Activated T-helper 1 cell treated with anti-CD3 and anti-CD28 coated beads, Interleukin-12 subunit alpha, Interleukin-12 subunit beta, Interleukin-2, Interleukin-4 antibody, amounts not matched to agents 30 ng/mL and 10 ng/mL and 1 ng/mL, durations not matched to agents 14 hours and 24 hours and 36 hours (primary cell): ENCODE measurements at places on chromosomes 11 and 22. TPM values are rescaled to one million over a fixed set of nuclear protein-coding genes. Genes with fewer than 3 reads are reported as not detected.

GRCh38 chr11:113546757-113547507 lies 71.7 kb upstream of the DRD2 start:
- DNase-seq: no peak
- no peak overlapping the region for H3K27ac ChIP-seq
- peaks cover 22% of the 10 kb centered on the region for H3K27me3 ChIP-seq
- no peaks in the 10 kb centered on the region for H3K36me3 ChIP-seq
- no peaks in the 10 kb centered on the region for H3K4me1 ChIP-seq

DNA sequence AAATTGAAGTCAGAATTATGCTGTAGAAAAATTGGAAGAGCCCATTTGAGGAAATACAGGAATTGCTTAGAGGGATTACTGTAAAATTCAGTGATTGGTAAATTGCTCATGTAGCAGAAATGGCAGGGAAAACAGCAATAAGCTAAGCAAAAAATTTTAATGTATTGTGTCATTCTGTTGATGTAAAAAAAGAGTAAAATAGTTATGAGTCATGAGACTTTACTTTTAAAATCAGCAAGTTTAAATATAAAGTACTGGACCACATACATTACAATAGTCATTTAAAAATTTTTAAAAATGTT lies 10.4 kb downstream of the PDHX start:
- H3K4me3 ChIP-seq: no peak overlapping the region
- no peaks in the 10 kb centered on the region for H3K36me3 ChIP-seq
- H3K27me3 ChIP-seq: no peaks in the 10 kb centered on the region
- H3K4me1 ChIP-seq: peaks cover 7% of the 10 kb centered on the region
- no peak overlapping the region for H3K27ac ChIP-seq
- no peak for DNase-seq

GRCh38 chr22:26857169-26857568 lies 199.8 kb downstream of the MIAT start:
- no peaks in the 10 kb centered on the region for H3K27me3 ChIP-seq
- no peak for DNase-seq
- no peak overlapping the region for H3K27ac ChIP-seq
- H3K36me3 ChIP-seq: no peaks in the 10 kb centered on the region
- H3K4me3 ChIP-seq: no peak overlapping the region
- H3K4me1 ChIP-seq: no peaks in the 10 kb centered on the region

DNA sequence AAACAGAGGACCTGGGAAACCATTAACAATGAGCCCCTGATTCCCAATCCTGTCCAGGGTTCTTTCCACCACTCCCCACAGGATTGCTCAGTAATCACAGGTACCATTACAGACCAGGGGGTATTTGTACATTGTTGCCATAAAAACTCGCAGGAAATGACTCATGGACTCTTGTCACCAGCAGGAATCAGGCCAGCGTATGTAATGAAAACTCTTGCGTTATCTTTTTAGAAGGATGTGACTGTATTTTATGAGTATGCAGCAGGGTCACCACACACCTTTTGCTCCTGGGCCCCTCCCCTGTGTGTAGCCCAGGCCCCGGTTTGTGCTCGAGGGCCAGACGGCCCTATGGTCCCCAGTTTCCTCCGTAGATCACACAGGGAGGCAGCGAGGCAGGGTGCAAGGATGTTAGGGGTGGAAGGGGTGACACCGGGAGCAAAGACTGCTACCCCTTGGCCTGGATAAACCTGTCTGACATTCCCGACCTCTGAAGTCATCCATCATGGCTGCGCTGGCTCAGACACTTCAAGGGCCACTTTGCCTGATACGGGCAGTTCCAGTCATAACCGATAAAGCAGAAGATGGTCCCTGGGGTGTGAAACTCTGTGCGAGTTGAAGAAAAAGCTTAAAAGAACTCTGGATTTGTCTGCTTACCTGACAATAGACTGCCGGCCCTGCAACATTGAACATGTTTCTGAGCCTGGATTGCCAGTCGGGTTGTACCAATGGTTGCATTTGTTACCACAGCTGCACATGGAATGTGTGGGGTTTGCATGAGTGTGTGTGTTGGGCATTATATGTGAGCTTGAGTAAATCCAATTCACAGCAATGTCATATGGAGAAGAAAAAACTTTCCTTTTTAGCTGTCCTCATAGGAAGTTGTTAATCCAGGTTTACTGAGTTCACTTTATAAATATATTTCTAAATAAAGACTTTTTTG lies 56.9 kb downstream of the MICAL2 start:
- H3K4me1 ChIP-seq: peaks cover 67% of the 10 kb centered on the region
- no peak for DNase-seq
- no peaks in the 10 kb centered on the region for H3K27me3 ChIP-seq
- H3K27ac ChIP-seq: peak overlapping the region; percentile 79
- peaks cover 48% of the 10 kb centered on the region for H3K36me3 ChIP-seq
- peak overlapping the region; percentile 17 for H3K4me3 ChIP-seq

- H3K27me3 ChIP-seq: no peaks in the 10 kb centered on the region
- DNase-seq: no peak
- H3K36me3 ChIP-seq: no peaks in the 10 kb centered on the region
Measured at GRCh38 chr11:60282286-60282685, 1.8 kb downstream of the MS4A4A start.

DNA sequence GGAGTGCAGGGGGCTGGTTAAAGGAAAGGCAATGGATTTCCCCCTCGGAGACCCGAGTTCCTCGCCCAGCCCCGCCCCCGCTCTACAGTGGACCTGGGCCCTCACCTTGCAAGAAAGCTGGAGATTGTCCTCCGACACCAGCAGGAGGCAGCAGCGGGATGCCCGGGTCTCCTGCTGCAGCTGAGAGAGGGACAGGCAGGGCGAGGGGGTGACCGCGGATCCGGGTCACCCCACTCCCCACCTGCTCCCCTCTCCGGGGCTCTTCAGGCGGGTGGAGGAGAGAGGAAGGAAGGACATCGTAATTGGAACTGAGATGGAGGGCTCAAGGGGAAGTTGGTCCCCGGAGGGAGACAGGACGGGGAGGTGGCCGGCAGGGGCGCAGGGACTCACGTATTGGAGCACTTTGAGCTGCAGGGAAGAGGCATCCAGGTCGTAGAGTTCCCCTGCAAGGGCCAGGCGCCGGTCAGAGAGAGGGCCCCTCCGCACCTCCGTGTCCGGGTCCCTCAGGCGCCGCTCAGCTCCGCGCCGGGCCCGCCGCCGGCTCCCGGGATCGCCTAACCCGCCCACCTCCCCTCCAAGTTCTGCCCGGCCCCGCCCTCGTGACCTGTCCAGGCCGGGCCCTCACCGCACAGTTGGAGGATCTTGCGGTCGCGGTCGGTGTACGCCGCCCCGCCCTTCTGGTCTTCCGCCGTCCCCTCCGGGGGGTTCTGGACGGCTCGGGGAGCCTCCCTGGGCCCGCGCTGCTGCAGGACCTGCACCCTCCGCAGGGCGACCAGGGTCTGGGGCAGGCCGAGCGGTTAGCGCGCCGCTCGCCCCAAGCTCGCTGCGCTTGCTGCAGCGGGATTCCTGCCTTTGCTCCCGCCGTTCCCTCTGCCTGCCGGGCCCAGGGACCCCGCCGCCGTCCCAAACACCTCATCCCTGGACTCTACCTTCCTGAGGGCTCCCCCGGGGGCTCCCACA lies 84.1 kb downstream of the PDE2A start:
- H3K27ac ChIP-seq: no peak overlapping the region
- peak; percentile 34 for DNase-seq
- H3K4me3 ChIP-seq: peak overlapping the region; percentile 32
- H3K4me1 ChIP-seq: peaks cover 36% of the 10 kb centered on the region
- peaks cover 50% of the 10 kb centered on the region for H3K27me3 ChIP-seq
- H3K36me3 ChIP-seq: no peaks in the 10 kb centered on the region

GRCh38 chr11:1876361-1877063 lies 15.2 kb downstream of the PRR33 start:
- no peak for DNase-seq
- H3K4me3 ChIP-seq: no peak overlapping the region
- no peaks in the 10 kb centered on the region for H3K27me3 ChIP-seq
- peaks cover 2% of the 10 kb centered on the region for H3K36me3 ChIP-seq
- H3K27ac ChIP-seq: no peak overlapping the region

DNA sequence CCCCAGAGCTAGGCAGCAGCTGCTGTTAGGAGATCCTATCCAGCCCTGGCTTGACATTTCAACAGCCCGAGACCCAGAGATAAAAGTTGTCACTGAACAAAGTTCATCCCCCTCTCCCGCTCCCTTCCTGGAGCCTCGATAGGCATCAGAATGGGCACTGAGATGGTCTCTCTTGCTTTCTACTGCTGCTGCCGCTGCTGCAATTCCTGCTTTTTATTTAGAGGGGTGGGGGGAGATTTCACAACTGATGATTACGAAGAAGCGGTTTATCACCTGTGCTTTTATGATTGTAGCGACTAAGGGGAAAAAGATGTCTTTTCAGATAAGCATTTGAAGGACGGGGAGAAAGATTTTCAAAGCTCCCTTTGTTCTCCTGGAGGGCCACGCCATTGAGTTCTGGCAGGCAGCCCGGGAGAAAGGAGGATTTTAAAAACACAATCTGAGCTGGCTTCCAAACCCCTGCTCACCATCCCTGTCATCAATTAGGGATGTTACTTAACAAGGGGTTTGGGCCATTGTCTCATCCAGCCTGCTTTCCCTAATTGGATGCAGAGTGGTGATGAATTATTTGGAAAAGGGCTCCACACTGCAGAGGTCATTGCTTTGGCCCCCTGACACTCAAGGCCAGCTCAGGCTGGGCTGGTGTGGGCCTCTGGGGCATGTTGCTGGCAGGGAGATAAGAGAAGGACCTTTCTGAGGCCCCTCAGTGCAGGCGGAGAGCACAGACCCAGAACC lies 344.7 kb downstream of the BUD13 start:
- no peak for DNase-seq
- H3K27me3 ChIP-seq: no peaks in the 10 kb centered on the region
- no peak overlapping the region for H3K4me3 ChIP-seq

DNA sequence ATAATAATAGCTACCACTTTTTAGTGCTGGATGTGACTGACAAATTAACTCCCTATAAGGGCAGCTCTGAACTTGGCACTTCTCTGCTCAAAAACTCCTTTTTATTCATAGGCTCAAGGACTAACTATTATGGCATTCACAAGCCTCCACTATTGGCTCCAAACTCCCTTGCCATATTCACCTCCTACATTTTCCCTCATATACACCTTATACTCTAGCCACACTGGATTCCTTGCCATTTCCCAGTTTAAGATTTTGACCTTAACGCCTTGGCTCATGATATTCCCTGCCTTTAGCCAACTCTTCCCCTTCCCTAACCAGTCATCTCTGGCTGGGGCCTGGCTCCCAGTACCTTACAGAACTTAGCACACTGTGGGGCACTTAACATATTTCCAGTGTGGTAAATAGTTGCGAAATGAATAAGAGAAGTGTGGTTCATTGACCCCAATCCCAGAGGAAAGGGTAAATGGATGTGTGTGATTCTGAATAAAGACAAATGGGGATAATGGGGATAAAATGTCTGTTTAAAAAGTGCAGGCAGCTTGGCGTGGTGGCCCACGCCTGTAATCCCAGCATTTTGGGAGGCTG lies 40.0 kb upstream of the SORL1 start:
- H3K4me3 ChIP-seq: no peak overlapping the region
- no peak for DNase-seq
- no peaks in the 10 kb centered on the region for H3K27me3 ChIP-seq
- H3K36me3 ChIP-seq: peaks cover 2% of the 10 kb centered on the region

- no peaks in the 10 kb centered on the region for H3K4me1 ChIP-seq
- H3K4me3 ChIP-seq: no peak overlapping the region
- no peak for DNase-seq
- H3K27me3 ChIP-seq: no peaks in the 10 kb centered on the region
- H3K36me3 ChIP-seq: peaks cover 15% of the 10 kb centered on the region
- H3K27ac ChIP-seq: no peak overlapping the region
Measured at GRCh38 chr11:95853138-95853537, 62.8 kb downstream of the CEP57 start.

GRCh38 chr11:16027621-16028020 lies 328.7 kb downstream of the SOX6 start:
- no peaks in the 10 kb centered on the region for H3K27me3 ChIP-seq
- no peaks in the 10 kb centered on the region for H3K4me1 ChIP-seq
- H3K36me3 ChIP-seq: no peaks in the 10 kb centered on the region
- DNase-seq: no peak

GRCh38 chr11:701741-702461 lies 4.1 kb upstream of the EPS8L2 start:
- DNase-seq: no peak
- H3K4me1 ChIP-seq: peaks cover 15% of the 10 kb centered on the region
- no peak overlapping the region for H3K27ac ChIP-seq
- H3K36me3 ChIP-seq: peaks cover 8% of the 10 kb centered on the region
- no peak overlapping the region for H3K4me3 ChIP-seq

DNA sequence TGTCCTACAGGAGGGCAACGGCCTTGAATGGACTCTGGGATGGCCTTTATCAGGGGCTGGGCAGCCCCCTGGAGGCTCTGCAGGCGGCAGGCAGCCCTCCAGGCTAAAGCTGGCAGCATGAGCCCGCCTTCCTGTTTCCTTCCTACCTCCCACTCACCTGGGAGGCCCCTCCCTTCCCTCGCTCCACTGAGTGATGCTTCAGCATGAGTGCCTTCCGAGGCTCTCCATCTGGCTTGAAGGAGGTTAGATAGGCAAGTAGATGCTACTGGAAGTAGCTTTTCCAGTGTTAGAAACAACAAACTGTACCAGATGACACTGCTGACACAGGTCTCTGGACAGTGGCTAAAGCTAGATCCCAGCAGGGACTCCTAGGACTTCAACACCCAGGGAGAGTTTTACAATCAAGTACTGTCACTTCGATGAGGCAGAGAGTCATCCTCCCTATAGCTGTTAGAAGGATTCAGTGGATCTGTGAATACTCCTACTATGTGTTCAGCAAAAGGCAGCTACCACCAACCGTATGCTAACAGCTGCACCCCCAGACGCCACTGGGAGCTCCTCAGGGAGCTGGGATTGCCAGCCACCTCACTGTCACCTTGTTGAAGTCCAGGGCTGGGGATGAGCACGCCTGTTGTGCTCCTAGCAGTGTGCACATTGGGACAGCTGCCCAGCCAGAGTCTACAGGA lies 4.1 kb upstream of the SLC25A1 start:
- H3K4me1 ChIP-seq: peaks cover 24% of the 10 kb centered on the region
- H3K4me3 ChIP-seq: peak overlapping the region; percentile 56
- no peak overlapping the region for H3K27ac ChIP-seq

Gene C22orf42
- total RNA-seq: not detected in 2 replicates

Gene PGM2L1
- 4.0 and 4.5 TPM in 2 replicates for total RNA-seq

Gene KCNJ1
- total RNA-seq: not detected in 2 replicates

Gene CLDN5
- 0.47 and 0.76 TPM in 2 replicates for total RNA-seq
